Iris pigment epithelial cell (primary cell): ENCODE measurements at places on chromosomes 12 and 14.

DNA sequence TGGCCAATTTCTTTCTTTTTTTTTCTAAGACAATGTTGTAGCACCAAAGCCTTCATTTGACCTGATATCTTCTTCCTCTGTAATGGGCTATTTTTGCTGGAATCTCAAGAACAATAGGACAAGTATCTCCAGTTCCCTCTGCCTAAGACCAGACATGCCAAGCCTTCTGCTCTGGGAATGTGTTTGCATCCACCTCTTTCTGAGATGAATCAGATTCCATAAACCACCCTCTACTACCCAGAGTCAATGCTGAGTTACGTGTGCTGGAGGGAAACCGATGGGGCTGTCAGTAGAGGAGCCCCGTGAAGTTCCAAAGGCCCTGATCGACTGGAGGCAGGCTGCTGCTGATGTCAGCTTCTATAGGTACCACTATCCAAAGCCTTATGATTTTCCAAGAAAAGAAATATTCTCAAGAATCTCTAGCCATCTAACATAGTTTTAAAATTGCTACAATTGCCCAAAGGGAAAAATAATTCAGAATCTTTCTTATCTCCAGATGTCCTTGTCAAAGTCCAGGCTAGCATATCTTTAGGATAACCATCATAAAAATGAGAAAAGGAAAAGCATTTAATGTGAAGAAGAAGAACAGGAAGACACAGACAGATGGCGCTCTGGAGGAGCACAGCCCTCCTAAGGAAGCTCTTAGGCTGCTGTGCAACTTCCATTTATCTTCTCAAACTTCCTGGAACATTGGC lies 101.9 kb downstream of the SLC8A3 start:
- DNase-seq = peak; percentile 61

- no peak for DNase-seq
Observed at GRCh38 chr12:65510007-65510406, 231.5 kb downstream of the MSRB3 start.

DNA sequence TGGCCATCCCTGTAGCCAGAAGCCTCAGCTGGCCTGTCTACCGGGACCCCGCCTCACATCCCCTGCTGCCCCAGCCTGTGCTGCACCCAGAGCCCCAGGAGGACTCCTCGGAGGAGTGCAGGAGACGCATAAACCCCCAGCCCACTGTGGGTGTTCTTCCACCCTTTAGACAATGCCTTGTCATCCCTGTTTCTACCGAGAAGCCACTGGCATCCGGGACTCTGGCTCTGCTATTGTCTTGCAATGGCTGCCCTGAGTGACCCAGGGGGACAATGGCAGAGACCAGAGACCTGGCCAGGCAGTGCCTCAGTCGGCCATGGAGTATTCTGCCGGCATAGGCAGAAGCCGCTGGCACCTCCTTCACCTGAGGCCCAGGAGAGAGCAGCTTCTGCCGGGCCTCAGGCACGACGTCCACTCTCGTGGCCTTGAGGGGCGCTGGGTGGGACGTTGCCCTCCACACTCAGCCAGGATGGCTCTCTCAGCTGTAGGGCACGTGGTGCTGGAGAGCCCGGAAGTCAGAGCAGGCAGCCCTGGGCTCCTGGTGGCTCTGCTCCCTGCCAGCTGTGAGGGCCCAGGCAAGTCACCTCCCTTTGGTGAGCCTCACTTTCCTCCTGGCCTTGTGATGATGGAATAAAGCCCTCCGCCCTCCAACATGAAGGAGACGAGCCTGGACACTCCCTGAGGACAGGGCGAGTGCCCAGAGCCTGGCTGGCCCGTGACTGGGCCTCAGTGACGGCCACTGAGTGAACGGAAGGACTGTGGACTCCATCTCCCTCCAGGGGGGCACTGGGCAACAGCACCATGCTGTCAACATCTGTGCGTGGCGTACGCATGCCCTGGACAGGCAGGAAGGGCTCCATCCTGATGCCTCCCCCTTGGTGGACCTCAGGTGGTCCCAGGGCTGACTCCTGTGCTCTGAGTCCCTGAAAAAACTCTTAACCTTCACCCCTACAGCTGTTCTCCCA lies 41.0 kb downstream of the TRAFD1 start:
- no peak for DNase-seq

- DNase-seq = peak; percentile 28
Observed at GRCh38 chr14:64952598-64953309, 10.2 kb upstream of the GPX2 start.

GRCh38 chr12:131828671-131829355 lies 620 bp downstream of the MMP17 start:
- DNase-seq = peak; percentile 30

GRCh38 chr14:36659822-36660735 lies 1.6 kb upstream of the PAX9 start:
- DNase-seq = no peak

DNA sequence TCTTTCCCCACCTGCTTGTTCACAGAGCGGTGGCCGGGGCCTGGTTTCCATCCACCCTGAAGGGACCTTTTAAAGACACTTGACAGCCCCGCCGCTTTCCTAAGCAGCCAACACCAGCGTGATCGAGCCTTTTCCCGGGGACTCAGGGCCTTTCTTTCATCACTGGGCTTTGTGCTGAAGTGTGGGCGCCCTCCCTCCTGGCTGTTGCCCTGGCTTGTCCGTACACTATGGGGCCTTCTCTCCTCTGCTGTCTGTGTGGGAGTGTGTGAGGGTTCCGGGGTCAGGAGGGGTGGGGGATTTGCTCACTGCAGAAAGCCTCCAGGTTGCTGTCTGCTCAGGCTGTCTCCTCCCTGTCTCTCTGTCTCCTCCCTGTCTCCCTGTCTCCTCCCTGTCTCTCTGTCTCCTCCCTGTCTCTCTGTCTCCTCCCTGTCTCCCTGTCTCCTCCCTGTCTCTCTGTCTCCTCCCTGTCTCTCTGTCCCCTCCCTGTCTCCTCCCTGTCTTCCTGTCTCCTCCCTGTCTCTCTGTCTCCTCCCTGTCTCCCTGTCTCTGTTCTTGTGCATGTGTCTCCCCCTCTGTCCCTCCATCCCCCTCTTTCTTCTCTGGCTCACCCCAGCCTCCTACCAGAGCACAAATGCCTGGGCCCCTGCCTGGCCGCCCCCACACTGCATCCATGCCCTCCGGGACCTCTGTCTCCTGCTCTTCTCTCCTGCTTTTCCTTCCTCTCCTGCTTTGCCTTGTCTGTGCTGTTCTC lies 64.7 kb downstream of the CCDC92 start:
- no peak for DNase-seq

- DNase-seq = peak; percentile 90
Observed at GRCh38 chr14:89399594-89400068, 17.4 kb downstream of the FOXN3 start.

GRCh38 chr14:89386212-89386886 lies 30.7 kb downstream of the FOXN3 start:
- peak; percentile 45 for DNase-seq

DNA sequence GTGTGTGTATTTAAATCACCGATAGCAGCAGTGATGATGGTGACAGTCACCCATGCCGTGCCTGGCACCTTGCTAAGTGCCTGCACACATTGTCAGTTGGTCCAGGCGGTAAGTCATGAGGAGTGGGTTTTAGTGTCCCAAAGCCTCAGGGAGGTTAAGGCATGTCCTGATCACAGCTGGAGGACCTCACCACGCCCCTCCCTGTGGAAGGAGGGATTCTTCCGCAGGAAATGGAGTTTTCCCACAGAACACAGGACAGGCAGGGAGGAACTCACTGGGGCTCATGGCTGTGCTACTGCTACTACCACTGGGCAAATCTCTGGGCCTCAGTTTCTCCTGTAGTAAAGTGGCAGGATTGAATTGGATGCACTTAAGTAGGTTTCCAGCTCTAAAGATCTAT lies 142.3 kb downstream of the CACNA1C start:
- DNase-seq = no peak

DNA sequence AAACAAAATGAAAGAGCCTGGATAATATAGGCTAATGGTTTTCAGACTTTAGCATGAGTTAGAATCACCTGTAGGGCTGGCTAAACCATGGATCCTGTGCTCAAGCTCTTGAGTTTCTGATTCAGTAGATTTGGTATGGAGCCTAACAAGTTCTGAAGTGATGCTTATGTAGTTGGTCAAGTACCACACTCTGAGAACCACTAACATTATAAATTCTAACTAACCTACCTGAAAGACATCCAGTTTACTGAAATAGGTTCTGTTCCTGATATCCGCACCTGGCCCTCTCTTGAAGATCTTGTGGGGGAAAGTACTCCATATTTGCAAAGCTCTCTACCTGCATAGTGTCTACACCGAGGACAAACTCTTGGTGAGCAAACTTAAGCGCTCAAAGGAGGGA lies 59.4 kb upstream of the VSX2 start:
- no peak for DNase-seq

GRCh38 chr12:115407723-115408122 lies 723.7 kb upstream of the TBX3 start:
- no peak for DNase-seq

DNA sequence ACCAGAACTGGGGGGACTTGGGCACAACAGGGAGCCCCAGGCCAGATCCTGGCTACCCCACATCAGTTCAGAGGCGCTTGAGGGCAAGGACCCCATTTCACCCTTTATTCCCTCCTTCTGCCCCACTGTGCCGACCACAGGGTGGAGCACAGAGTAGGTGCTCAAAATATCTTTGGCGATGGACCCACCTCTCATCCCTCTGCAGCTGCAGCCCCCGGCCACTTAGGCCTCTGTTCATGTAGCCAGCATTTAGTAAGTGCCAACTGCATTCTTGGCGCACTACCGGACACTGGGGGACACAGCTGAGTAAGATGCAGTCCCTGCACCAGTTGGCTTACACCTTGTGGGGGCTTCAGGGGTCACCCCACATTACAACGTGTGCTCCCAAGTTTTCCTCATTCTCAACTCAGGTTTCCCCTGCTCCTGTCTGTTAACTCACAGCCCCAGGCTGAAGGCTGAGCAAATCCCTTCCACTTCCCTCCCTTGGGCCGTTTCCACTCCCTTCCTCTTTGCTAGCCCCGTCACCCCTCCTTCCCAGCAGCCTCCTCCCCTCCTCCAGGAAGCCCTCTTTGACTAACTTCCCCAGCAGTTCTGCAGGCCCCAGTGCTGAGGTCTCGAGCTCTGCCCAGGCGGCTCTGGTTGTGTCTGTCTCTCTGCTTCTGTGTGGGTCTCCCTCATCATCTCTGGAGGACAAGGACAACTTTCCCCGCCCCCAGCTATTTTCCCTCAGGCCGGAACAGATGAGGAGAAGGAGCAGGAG lies 26.5 kb downstream of the KRT80 start:
- no peak for DNase-seq

- no peak for DNase-seq
Observed at GRCh38 chr12:131105736-131106348, 152.1 kb downstream of the ADGRD1 start.

DNA sequence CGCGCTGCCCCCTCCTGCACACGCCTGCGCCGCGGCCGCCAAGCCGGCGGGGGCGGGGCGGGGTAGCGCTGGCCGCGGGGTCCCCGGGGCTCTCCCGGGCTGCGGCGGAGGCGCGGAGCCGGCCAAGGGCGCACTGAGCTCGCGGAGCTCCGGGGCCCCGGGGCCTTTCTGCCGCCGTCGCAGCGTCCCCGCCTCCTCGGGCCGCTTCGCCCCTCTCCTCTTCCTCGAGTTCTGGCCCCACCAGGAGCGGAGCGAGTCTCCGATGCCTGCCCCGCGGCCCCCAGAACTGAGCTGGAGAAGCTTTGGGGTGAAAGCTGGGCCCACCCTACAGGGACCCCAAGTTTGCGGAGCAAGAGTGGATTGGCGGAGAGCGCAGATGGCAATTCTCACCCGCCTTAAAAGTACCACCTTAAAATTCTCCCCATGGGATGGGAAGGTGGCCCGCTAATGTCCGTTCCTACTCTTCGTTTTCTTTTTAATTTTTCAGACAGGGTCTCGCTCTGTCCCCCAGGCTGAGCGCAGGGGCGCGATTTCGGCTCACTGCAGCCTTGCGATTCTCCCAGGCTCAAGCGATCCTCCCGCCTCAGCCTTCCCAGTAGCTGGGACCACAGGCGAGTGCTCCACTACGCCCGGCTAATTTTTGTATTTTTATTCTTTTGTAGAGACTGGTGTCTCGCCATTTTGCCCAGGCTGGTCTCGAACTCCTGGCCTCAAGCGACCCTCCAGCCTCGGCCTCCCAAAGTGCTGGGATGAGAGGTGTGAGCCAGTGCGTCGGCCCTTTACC lies 129.6 kb downstream of the NDUFA12 start:
- peak; percentile 8 for DNase-seq

- no peak for DNase-seq
Observed at GRCh38 chr12:46320731-46321130, 51.8 kb downstream of the SLC38A2 start.

GRCh38 chr12:47782372-47782770 lies 9.3 kb downstream of the SLC48A1 start:
- no peak for DNase-seq

DNA sequence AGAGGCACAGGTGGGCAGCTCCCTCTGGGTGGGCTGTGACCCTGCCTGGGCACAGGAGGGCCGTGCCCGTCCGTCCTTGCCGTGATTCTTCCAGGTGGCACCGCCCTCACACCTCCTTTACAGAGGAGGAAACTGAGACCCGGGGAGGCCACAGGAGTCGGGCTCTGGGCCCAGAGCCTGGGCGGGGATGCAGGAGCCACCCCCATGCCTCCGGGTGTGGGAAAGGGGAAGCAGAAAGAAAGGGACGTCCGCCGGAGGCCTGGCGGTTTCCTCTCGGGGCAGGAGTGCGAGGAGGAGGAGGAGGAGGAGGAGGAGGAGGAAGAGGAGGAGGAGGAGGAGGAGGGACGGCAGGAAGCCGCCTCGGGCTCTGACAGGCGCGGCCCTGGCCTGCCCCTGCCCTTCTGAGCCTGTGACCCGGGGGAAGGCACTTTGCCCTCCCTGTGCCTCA lies 23.0 kb downstream of the SH2B3 start:
- DNase-seq = no peak

DNA sequence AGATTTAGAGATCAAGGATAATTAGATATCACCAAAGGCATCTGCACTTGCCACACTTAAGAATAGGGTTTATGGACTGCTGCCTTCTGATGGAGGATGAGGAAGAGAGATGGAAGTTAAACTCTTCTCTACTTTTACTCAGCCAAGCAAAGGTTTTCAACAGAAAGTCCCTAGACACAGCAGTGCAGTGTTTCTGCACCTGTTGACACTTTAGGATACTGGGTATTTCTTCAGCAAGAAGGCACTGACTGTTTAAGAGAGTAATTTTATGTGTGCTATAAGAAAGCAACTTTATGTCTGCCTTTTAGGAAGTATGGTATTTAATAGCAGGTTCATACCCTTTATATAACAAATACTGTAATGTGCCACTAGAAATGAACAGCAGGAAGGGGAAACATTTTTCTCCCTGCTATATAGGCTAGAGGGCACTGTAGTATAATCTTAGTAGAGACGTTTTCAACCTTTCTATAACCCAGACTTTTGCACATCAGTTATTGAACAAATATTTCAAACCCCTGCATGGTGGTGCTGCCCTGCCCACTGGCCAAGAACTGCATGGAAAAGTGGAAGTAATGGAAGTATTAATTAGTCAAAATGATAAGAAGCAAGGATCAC lies 225.0 kb upstream of the GRIP1 start:
- DNase-seq = no peak
